Activated naive CD4-positive, alpha-beta T cell (primary cell): ENCODE measurements at places on chromosomes 5 and 9.

DNA sequence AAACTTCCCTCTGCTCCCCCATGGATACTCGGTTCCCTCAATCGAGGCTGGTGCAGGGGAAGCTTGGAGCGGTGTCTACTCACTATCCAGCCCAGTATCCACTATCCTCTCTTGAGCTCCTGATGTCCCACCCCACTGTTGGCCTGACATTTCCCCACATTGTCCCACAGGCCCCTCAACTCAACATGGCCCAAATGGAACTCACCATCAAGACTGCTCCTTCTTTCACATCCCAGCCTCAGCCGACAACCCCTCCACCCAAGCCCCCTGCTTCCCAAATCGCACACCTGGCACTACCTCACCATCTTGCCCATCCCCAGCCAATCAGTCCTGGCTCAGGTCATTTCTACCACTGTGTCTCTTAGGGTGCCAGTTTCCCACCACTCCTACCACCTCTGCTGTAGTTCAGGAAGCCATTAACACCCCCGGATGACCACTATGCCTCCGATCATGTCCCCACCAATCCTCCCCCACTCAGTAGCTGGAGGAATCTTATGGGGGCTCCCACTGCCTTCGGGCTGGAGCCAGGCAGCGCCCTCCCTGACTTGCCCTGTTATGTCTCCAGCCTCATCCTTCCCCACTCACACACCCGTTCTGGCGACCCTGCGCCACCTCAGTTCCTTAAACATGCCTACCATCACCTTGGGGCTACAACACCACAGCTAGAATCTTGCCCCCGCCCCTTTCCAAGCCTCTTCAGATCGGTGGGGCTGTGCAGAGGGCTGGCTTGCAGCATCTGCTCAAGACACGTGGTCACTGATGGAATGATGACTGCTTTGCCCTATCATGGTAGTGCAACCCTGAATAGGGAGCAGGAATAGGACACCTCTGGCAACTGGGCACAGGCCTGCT is 273.6 kb downstream of the FSTL4 start:
- no peak for DNase-seq

- no peak for DNase-seq
Observed at GRCh38 chr5:138605254-138605972, 30.2 kb upstream of the HSPA9 start.

DNA sequence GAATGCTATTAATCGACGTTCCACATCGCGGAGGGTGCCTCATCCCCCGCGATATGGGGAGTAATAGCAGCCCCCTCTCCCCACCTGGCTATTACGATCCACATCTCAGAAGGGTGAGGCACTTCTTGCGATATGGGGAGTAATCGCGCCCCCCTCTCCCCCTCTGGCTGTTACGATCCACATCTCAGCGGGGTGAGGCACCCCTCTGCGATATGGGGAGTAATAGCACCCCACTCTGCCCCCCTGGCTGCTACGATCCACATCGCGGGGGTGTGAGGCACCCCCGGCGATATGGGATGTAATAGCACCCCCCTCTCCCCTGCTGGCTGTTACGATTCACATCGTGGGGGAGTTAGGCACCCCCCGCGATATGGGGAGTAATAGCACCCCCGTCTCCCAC is 128.5 kb downstream of the TMEM38B start:
- no peak for DNase-seq

GRCh38 chr5:14407051-14407450 is 174.5 kb upstream of the OTULINL start:
- DNase-seq = no peak

- no peak for DNase-seq
Observed at GRCh38 chr5:34497470-34497808, 158.7 kb upstream of the RAI14 start.

- DNase-seq = no peak
Observed at GRCh38 chr9:95343725-95344287, 26.3 kb upstream of the FANCC start.

DNA sequence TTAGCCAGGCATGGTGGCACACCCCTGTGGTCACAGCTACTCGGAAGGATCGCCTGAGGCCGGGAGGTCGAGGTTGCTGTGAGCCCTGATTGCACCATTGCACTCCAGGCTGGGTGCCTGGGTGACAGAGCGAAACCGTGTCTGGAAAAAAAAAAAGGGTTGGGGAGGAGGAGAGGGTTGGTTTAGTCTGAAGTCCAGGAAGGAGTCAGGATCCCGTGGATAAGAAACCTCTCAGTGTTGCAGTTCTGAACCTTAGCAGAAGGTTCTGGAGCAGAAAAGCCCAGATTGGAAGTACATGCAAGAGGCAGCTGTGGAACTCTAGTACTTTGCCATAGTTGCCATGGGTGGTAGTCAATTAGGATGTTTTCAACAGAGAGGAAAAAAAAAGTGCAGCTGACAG is 125.2 kb upstream of the CPEB4 start:
- no peak for DNase-seq

DNA sequence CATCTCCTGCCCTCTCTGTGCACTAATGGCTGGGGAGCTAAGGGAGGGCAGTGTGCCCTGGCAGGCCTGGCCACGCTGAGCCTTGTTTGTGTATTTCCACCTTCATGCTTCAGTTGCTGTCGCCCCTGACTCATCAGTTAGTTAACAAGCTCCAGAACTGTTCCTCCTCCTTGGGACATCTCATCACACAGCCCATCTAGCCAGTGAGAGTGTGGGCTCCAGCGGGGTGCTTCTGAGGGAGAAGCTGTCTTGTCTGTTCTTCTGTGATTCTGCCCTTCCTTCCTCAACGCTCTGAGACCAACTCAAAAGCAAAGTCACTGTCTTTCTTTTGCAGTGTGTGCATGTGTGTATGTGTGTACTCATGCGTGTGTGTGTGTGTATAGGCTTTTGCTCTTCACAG is 58.3 kb upstream of the CPEB4 start:
- DNase-seq = no peak

- no peak for DNase-seq
Observed at GRCh38 chr5:173330338-173331206, 2.4 kb upstream of the STC2 start.

DNA sequence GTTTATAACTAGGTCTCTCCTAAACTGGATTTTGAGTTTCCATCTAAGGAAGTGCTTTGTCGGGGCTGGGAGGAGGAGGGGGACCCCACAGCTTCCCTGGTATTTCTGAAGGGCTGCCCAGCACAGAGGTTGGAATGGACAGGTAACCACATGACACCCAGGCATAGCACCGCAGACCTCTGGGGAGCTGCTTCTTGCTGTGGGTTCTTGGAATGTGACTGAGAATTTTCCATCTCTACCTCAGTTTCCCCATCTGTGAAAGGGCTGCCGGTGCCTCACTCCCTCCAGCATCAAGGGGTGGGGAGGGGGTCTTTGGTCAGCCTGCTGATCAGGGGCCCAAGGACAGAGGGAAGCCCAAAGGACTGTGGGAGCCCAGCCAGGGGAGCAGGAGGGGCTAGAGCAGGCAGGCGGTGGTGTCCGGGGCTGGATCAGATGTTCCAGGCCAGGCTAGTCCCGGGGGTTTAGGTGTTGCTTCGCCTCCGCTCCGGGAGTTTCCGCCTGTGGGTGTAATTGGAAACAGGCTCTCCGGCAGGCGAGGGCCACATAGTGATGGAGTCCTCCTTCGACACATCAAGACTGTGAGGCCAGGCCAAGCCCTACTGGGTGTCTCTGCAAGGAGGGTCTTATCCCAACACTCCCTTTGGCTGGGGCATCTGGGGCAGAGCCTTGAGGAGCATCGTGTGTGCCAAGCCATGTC is 3.3 kb downstream of the OLFML2A start:
- DNase-seq = no peak

DNA sequence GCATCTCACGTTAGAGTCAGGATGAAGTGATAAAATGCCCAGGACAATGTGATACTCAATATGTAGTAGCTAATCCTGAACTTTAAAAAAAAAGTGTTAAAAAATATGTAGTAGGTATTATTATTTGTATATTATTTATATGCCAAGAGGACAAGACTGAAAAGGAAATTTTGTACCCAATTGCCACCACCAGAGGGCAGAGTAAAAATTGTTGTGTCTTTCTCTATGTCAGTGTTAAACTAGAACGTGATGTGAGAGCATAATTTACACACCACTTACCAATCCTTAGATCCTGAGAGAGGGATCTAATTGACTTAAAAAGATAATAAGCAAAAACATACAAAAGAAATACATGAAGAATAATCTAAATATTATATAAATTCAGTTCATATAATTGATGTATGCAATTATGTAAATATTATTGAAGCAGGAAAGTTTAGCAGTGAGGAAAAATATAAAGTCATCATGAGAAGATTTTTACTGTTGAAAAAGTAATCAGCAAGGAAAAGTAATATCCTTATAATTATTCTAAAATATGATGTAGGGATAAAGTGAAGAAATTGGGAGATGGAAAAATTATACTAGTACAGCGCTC is 288.9 kb downstream of the RAB3C start:
- no peak for DNase-seq

- DNase-seq = no peak
Observed at GRCh38 chr5:14882658-14883580, 11.3 kb upstream of the ANKH start.

DNA sequence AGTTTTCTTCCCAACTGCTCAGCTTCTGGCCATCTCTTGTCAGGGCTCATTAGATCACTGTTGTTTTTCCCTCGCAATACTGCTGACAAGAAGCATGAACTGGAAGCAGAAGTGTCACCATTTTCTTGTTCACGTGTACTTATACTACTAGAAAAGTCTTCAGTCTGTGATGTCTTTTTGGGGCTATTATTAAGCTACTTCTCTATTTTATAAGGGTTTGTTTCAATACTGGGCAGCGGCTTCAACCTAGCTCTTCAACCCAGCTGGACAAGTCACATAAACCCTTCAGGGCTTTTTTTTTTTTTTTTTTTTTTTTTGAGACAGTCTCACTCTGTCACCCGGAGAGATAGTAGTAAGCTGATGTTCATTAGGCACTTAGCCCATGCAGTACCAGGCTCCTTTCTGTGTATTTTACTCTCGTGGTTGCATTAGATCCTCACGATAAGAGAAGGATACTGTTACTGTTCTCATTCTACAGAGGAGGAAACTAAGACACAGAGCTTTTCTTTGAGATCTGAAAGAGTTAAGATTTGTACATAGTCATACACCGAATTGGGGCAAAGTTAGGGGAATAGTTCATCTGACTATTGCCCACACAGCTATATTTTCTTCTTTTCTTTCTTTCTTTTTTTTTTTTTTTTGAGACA is 20.5 kb downstream of the RAPGEF1 start:
- DNase-seq = no peak
